ENCODE measurements at places on chromosomes 5 and 9.

GRCh38 chr5:55694152-55694830 lies 17.8 kb downstream of the SLC38A9 start:
- DNase-seq: no peak

- DNase-seq: no peak
Measured at GRCh38 chr5:66671305-66671704, 75.1 kb downstream of the MAST4 start.

- no peak for DNase-seq
Measured at GRCh38 chr5:86507574-86507973, 110.2 kb upstream of the COX7C start.

DNA sequence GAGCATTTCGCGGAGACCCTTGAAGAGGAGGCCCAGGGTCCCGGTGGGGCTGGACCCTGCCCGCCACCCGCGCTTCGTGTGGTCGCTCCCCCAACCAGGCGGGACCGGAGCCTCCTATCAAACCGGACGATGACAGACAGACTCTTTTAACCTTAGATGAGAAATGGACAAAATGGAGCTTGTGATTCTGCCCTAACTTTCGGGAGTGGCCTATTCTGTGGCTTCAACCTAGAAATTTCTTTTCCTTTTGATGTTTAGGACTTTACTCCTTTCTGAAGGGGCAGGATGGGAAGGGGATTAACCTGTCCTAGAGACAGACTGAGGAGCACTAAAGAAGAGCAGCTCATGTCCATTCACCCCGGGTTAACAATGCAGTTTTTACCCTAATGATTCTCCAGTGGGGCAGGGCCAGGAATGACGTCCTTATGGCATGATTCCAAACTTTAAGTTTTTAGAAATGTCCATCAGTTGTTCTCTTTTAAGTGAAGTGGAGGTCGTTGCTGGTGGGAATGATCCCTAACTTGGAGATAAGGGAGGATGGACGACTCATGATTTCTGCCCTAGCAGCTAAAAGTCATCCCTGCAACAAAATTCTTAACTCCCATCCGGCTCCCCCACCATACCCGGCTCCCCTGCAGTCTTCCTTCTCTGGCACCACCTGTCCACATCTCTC lies 1.0 kb downstream of the NIPSNAP3A start:
- no peak for DNase-seq

GRCh38 chr5:57884346-57885102 lies 401.9 kb upstream of the ACTBL2 start:
- DNase-seq: no peak

DNA sequence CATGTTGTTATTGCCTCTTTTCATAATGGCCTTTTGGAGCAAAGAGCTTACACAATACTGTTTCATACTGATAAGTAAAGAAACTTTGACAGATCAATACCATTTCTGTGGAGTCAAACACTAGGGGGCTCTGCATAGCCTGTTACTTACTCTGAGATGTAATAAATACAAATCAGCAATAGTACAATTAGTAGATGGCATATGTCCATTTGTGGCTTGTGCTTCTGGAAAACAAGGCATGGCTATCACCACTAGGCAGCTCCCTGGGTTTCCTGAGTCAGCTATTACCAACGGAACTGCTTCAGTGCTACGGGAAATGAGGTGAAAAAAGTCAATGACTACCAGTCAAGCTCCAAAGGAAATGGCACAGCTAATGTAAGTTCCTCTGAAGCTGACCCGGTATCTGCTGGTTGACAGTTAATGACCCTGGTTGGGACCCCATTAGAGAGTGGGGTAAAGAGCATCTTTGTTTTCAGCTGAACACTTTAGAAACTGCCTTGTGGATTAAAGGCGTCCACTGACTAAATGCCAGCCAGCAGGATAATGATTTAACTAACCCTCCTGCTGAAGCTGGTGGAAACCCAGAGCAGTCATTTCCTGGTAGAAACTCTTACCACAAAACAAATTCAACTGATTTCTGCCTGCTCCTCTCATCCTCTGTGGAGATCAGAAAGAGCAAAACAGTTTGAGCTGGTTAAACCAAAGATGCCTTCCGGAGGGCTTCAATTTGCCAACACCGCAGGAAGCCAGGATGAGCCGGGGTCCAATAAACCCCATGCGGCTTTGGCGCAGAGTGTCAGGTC lies 69.0 kb upstream of the FAM169A start:
- no peak for DNase-seq

GRCh38 chr5:176440927-176441706 lies 7.1 kb upstream of the FAF2 start:
- no peak for DNase-seq

- DNase-seq: peak; percentile 54
Measured at GRCh38 chr9:130235558-130236435, 29.8 kb upstream of the HMCN2 start.

GRCh38 chr5:77952636-77953212 lies 176.6 kb upstream of the TBCA start:
- no peak for DNase-seq

All from activated effector memory CD4-positive, alpha-beta T cell treated with Interleukin-2 at 50 U/mL for 16 hours (primary cell).